ENCODE measurements at places on chromosomes 4 and X.

- DNase-seq: no peak
Observed at GRCh38 chr4:18513861-18514260, 492.3 kb upstream of the LCORL start.

DNA sequence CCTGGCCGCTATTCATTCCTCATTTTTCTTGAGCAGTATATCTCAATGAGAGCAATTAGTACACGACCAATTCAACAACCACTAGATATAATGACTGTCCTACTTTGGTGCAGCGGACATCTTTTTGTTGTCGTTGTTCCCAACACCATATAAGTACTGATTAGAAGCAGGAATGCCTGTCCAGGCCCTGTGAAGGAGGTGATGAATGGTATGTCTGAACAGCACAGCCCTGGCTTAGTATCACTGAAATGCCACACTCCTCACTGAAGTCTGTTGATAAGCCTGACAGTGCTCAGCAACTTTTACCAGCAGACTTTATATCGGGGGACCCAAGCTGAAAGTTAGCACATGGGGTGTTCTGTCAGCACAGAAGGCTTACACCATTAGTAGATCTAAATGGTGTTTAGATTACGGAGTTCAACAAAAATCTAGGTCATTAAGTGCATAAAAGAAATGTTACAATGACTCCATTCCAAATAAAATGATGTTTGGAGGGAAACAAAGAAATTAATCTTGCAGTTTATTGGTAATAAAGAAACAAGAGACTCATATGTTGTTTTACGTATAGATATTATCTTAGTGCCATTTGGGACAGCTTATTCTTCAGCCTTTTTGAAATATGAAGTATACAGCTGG lies 228.3 kb upstream of the TTC29 start:
- no peak for DNase-seq

GRCh38 chr4:1565598-1566295 lies 118.4 kb downstream of the FAM53A start:
- no peak for DNase-seq

- no peak for DNase-seq
Observed at GRCh38 chr4:40270609-40271008, 64.5 kb upstream of the CHRNA9 start.

GRCh38 chrX:121283921-121284320 lies 236.5 kb downstream of the GLUD2 start:
- no peak for DNase-seq
